ENCODE measurements at places on chromosomes 2 and 18.

DNA sequence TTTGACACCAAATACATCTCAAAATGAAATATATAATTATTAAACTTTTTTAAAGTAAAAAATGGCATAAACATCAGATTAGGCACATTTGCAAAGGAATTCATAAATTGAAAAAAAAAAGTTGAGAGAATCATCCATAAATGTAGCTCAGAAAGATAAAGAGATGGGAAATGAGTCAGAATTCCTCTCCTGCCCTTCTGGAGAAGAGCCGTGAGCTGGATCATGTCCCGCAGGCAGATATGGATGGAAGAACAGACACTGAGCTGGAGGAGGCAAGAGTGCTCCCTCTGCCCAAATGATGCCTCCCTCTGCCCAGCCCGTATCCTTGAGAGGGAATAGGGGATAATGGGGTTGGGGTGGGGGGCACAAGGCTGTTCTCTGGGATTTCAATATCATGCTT, 190.9 kb downstream of the TFCP2L1 start:
- no peak for DNase-seq

GRCh38 chr2:55051026-55051866, 995 bp upstream of the RTN4 start:
- no peak for DNase-seq

GRCh38 chr18:47108998-47109405, 41.3 kb downstream of the HDHD2 start:
- DNase-seq, result no peak

DNA sequence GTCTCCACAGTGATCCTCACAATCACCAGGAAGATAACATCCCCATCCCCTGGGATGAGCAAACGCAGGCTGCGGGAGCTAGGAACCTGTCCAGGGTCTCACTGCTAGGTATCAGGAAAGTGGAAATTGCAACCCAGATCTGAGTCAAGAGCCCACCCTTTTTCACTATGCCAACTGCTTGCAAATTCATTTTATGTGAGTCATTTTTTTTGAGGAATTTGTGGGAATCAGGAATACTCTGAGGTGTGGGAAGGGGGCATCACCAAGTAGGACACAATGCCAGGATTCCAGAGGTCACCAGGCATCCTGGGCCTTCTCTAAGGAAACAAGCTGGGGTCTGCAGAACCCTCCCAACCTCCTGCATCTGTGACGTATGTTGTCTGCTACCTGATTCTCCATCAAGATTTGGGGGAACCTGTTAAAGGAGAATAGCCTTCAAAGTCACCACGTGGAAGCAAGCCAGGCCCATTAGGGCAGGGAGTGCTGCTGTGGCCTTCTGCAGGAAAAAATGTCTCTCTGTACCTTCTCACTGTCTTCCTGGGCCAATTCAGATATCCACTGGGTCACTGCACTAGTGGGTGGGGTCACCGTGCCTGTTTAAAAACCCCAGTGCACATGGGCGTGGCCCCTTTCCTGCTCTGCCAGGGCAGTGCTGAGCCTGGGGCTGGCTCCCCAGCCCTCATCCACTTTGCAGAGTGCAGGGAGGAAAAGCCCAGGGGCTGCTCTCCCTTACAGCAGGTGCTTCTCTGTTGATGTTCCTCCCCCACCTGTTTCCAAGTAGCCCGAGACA, 50.2 kb downstream of the MCFD2 start:
- DNase-seq, result no peak

DNA sequence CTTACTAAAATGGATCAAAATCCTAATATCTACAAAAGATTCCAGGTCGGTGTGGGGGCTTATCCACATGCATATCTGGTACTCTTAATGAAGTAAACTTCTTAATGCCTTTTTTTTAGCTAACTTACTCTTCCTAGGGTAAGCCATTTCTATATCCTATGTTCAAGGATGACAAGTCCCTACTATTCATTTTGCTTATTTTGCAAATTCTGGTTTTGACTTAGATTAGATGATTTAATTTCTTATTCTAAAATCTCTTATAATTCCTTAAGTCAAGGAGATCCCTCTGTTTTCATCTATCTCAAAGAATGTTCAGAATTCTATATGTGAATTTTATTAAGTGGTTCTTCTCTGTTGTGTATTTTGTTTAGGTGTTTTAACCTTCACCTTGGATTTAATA, 79.7 kb downstream of the KYNU start:
- DNase-seq, result no peak

- DNase-seq, result no peak
These were observed 125.4 kb downstream of the NEDD4L start for GRCh38 chr18:58169472-58169871.

DNA sequence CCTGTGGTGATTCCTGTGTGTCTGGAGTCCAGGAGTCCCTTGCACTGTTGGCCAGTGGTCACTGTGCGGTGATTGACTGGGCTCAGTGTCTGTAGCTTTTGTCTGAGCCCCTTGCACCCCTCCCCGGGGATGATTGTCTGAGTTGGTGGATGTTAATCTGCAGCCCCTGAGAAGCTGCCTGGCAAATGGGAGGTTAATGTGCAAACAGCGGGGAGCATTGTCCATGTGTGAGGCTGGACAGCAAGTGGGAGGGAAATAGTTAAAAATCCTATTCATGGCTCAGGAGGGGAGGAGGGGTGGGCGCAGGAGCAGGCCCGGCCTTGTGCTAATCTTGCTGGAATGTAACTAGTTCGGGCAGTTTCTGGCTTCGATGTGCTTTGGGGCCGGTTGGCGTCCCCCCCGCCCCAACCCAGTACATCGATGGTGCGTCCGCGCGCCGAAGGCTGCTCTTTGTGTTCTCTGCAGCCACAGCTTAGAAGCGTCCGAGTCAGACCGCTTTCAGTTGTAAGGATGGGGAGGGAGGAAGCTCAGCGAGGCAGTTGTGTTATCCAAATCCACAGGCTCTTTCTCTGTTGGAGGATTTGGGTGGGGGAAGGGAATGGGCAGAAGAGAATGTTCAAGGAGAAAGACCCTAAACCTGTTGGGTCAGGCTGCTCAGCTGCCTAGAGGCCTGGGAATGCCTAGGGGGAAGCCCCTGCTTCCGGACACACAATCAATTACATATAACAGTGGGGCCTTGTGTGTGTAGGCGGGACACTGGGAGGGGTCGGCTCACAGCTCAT, 71.8 kb downstream of the TGOLN2 start:
- no peak for DNase-seq

DNA sequence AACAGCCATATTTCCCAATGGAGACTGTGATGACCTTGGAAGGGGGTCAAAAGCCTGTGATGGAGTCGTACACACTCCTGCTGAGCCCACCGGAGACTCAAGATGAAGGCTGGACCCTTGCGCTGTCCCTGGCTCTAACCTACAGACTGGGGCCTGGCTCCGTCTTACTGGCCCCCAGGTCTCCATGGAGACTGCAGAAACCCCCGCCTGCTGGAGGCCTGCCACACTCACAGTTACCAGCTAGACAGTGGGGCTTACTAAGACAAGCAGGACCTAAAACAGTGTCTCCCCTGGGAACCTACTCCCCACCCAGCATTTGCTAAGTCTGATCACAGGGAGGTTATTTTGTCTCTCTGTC, 9.6 kb downstream of the C2orf72 start:
- no peak for DNase-seq

- no peak for DNase-seq
These were observed 37.0 kb upstream of the NT5DC4 start for GRCh38 chr2:112683550-112684414.

DNA sequence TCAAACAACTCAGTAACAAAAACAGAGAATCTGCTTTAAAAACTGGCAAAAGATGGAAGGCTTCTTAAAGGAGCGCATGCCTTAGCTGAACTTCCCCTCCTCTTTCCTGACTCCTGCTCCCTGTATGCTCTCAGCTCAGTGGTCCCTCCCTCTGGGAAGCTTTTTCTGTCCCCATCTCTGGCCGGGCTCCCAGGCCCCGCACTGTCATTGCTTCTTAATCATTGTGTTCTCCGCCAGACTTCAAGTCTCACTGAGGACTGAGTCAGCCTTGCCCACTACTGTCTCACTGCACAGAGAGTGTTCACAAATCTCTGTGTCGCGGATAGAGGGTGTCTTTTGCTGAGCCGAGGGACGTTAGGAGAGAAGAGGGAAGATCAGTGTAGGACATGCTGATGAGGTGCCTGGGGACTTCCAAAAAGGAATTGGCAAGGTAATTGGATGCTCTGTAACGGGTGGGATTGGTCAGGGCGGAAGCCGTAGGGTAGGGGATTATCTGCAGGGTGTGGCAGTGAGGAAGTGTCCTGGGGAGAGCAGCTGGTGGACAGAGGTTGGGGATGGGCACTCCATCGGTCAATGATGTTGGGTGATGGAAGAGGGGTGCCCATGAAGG, 16.2 kb downstream of the TOGARAM2 start:
- DNase-seq, result no peak

DNA sequence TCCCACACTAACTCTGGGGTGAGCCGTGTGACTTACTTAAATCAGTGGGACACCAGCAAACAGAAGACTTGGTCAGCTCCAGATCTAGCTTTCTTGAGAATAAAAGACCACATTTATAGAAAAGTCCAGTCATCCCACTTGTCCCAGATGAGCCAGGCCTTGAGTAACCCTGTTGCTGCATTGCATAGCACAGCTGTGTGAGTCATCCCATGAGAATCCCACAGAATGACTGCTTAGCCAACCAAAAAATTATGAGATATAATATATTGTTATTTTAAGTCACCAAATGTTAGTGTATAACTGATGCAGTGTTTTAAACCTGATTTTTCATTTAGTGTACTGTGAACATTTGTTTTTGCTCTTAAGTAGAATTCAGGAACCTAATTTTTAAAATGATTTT, 94.2 kb upstream of the FSHR start:
- DNase-seq, result no peak

- no peak for DNase-seq
These were observed 82.0 kb downstream of the RRM2 start for GRCh38 chr2:10204326-10205161.

GRCh38 chr2:232884001-232884421, 13.9 kb downstream of the SNORC start:
- DNase-seq, result no peak

GRCh38 chr2:8609357-8609811, 72.5 kb upstream of the ID2 start:
- DNase-seq, result no peak

DNA sequence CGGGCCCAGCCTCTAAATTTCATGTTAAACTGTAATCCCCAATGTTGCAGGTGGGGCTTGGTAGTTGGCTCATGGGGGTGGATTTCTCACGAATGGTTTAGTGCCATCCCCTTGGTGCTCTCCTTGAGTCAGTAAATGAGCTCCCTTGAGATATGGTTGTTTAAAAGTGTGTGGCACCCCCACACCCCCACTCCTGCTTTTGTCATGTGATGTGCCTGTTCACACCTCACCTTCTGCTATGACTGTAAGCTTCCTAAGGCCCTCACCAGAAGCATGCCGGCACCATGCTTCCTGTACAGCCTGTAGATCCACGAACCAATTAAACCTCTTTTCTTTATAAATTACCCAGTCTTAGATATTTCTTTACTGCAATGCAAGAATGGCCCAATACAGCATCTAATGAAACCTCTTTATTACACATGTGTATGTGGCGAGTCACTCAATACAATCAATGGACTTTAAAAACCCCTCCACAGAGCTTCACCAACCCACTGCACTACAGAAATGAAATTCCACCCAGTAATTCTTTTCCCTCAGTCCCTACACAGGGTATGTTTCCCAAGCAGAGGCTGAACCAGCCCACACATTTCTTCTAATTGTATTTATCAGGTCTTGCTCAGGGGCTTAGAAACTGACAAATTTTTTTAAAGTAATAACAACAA, 47.3 kb downstream of the WDFY1 start:
- no peak for DNase-seq

- DNase-seq, result no peak
These were observed 8.4 kb downstream of the EPG5 start for GRCh38 chr18:45958730-45959129.

DNA sequence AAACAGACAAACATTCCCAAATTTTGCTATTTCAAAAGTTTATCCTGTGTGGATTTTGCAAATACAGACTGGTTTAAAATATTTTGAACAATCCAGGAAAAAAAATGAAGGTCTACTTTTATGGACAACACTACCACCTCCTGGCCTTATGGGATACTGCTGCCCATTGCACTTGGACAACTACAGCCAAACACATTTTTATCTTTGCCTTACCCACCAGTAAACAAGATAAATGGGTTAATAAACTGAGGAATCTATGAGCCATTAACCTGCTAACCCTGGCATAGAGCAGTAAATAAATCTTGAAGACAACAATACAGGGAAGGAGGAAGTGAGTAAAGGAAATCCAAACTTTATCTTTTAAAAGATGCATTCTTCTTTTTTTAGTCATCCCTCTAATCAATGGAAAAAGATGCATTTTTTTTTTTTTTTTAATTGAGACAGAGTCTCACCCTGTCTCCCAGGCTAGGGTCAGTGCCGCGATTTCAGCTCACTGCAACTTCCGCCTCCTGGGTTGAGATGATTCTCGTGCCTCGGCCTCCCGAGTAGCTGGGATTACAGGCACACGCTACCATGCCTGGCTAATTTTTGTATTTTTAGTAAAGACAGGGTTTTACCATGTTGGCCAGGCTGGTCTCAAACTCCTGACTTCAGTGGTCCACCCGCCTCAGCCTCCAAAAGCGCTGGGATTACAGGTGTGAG, 2.1 kb upstream of the SPIRE1 start:
- DNase-seq, result no peak

DNA sequence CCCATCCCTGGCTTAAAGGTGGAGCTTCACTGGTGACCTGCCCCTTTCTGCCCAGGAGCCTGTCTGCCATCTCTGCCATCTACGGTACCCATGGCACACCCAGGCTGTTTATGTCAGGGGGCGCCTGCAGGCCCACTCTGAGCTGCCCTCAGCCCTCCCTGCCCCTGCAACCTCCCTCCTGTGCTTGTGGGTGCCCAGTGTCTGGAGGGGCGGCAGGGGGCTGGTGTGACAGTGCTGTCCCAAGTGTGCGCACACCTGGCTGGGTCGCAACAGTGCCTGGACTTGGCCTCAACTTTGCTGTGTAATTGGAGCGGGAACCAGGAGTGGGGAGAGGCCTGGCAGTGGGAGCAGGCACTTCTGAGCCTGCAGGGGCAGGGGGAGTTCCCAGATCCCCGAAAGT, 102.4 kb downstream of the ALMS1 start:
- DNase-seq, result no peak

GRCh38 chr18:79857082-79857671, 59.4 kb downstream of the KCNG2 start:
- no peak for DNase-seq

- DNase-seq, result no peak
These were observed 35.4 kb downstream of the SULT1C4 start for GRCh38 chr2:108412995-108413710.

DNA sequence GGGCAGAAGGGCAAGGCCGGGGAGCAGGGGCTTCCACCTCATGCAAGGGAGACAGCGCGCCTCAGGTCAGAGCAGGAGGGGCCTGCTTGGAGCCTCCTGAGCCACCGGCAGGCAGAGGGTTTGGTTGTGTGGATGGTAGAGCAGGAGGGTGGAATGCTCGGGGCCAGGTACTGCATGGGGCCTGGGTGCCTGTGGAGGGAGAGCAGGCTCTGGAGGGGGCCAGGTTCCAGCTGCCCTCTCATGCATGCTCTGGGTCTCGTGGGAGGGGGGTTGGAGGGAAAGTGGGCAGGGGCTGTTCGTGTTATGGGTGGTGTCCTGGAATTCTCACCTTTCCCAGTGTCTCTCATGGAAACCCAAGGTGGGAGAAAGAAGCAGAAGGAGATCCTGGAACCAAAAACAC, 3.2 kb upstream of the IL1R2 start:
- DNase-seq, result no peak

Measured in NCI-H2081 treated with DMSO at 0.1 percent for 48 hours (cell line).